ELR (cell line): ENCODE measurements at places on chromosomes 3 and 15.
A peak's percentile ranks its signal among the peaks of the same experiment; 100 is the strongest.

DNA sequence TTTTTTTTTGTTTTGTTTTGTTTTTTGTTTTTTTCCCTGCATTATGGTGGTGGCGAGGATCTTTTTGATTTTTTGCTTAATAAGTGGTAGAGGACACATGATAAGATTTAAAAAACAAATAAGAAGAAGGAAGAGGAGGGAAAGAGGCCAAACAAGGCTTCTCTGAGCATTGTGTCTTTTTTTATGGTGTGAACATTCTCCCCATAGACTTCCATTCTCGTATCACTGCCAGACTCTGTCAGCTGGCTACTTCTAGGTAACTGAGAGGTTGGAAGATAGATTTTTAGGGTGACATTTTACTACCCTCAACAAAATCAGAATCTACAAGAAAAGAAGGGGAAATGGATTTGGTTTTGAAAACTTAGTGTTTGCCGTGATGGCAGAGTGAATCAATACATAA lies 3.8 kb downstream of the NLGN1 start:
- no peak for DNase-seq

GRCh38 chr3:52072020-52072419 lies 15.6 kb upstream of the DUSP7 start:
- DNase-seq, result no peak

DNA sequence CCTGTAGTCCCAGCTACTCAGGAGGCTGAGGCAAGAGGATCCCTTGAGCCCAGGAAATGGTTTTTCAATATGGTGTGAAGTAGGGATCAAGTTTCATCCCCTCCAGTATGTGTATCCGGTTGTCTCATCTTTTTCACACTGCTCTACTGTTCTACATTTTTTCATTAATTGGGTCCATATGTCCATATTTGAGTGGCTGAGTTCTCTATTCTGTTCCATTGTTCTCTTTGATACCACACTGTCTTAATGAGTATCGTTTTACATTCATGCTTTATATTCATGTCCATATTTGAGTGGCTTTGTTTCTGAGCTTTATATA lies 81.6 kb upstream of the LRRFIP2 start:
- peak; percentile 40 for DNase-seq

DNA sequence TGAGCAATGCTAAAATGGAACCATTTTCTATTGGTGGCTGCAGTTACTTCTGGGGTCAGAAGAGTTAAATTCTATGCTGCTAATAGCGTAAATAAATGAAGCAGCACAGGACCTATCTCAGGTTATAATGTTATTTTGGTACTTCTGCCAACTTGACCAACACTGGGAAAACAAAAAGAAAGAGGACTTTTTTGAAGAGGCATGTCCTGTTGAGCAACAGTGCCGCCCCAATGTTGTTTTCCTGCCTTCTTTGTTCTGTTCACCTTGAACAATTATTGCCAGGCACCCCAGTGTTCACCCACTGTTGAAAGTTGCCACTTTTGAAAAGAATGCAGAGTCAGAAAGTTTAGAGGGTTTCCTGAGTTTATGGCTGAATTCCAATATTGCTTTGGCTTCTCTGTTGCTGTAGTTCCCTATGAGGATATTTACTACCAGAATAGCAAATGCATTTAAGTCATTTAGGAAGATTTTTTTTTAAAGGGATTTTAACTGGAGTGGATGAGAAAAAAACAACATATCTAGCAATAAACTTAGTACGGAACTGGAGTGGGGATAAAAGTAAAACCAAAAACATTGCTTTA lies 679.0 kb upstream of the DPPA4 start:
- DNase-seq, result no peak

GRCh38 chr3:52226229-52226817 lies 878 bp upstream of the TLR9 start:
- no peak for DNase-seq
